ENCODE measurements at places on chromosomes 6 and 20. TPM values are rescaled to one million over a fixed set of nuclear protein-coding genes. Genes with fewer than 3 reads are reported as not detected.

The MRPL18 gene
- 96.0 TPM for total RNA-seq

DNA sequence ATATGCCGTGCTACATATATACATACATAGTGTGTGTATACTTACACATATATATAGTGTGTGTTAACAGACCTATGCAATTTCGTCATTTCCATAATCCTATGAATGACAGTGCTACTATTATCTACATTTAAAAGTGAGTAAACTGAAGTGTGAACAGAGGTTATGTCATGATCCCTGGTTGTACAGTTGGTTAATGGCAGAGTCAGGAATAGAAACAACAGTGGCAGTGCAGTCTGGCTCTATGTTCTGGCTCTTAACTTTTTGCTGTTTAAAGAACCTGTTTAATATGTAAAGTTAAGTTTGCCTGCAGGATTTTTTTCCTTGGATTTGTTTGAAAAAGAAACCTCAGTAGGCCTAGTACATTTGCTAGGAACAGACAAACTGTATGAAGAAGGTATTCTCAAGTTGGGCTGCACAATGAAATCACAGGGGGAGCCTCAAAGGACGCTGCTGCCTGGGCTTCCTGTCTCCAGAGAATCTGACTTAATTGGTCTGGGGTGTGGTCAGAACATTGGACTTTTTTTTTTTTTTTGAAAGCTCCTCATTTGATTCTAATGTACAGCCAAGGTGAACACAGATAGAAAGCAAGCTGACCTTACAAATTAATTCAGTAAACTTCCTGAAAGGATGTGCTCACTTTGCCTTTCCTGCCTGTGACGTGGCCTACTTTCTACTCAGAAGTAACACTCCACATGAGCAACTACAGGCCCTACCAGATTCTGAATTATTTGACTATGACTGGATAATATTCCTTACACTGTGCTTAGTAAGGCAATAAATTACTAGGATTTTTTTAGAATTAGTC lies 29.4 kb downstream of the PLCB1 start:
- no peak for DNase-seq

GRCh38 chr6:53042112-53042511 lies 23.1 kb upstream of the FBXO9 start:
- DNase-seq = no peak

The CPXM1 gene
- 1.5 TPM for total RNA-seq

- DNase-seq = no peak
These were observed 50.7 kb downstream of the CLIC5 start for GRCh38 chr6:45965007-45965406.

The SYNDIG1 gene
- total RNA-seq = not detected

The ZBTB9 gene
- total RNA-seq = 11.4 TPM

- no peak for DNase-seq
These were observed 190.9 kb downstream of the CENPW start for GRCh38 chr6:126530775-126531174.

DNA sequence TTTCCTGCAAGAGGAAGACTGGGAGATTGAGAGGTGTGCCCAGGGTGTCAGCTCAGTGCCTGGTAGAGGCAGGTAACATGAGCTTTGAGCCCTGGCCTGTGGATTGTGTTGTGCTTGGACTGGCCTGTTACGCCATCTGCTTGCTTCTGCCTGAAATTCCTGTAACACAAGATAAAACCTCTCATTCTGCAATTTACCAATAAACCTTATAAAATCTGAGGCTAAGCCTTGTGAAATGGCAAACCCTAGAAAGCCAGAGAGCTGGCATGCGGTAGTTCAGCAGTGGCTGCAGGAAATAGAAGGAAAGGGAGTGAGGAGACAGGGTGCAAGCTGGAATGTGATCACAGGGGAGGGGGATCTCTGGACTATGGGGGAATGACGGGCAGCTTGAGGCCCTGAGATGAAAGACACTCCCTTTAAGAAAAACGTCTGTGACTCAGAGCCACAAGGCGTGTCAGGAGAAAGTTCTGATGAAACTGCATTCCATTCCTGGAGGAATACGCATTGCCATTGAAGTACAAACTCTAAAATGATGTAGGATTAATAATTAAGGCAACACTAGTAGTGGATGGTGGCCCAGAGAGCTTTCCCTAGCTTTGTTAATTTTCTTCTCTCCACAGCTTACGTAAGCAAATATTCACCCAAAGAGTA lies 26.3 kb upstream of the TFAP2A start:
- no peak for DNase-seq

- no peak for DNase-seq
These were observed 301.2 kb downstream of the RNGTT start for GRCh38 chr6:88662163-88662580.

- no peak for DNase-seq
These were observed 538.6 kb upstream of the JARID2 start for GRCh38 chr6:14707276-14707675.

GRCh38 chr20:6732001-6732447 lies 35.5 kb upstream of the BMP2 start:
- no peak for DNase-seq

DNA sequence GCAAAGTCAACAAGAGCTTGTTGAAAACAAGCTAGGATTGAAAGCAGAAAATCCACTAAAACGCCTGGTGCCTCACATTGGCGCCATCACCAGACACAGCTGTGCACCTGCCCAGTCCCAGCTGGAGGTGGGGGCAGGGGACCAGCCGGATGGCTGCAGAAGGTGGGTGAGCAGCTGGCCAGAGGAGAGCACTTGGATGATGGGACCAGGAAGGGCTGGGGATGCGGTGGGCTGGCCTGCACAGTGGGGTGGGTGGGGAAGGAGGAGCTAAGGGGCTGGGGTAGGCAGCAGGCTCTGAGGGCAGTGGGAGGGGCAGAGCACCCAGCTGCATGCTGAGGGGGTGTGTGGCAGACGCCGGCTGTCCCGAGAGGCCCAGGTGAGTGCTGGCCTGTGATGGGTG lies 7.1 kb downstream of the CABLES2 start:
- no peak for DNase-seq

The SLC35F1 gene
- not detected for total RNA-seq

DNA sequence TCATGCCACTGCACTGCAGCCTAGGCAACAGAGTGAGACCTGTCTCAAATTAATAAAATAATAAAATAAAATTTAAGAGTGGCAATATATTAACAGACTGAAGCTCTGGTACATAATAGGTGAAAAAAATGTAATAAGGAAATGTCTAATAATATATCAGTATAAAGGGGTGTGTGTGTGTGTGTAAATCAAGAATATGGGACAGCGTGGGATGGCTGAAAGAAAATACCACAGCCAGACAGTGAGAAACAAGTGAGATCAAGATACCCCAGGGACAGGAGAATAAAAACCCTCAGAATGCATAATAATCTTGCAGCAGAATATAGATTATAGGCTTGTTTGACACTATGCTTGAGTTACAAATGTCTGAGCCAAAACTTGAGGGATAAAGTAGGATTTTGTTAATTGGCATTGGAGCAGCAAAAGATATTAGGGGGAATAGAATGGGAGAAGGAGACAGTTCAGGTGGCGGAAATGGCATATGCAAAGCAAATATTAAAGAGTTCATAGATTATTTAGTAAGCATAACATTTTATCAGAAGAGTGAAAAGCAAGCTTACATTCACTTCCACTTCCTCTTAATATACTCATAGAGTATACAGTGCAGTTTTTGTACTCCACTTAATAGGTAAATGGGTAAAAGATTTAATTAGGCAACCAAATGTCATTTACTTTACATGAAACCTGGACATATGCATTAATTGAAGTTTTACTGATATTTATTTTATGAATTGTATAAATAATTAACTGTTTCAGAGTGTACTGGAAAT lies 398.5 kb upstream of the GJE1 start:
- no peak for DNase-seq

The POFUT1 gene
- 68.8 TPM for total RNA-seq

The EIF2S2 gene
- total RNA-seq = 96.0 TPM

Measured in activated T-helper 2 cell treated with anti-CD3 and anti-CD28 coated beads, Interferon-gamma antibody, Interleukin-2, Interleukin-4, amounts not matched to agents 10 μg/mL and 5 μg/mL and 100 μg/mL, durations not matched to agents 14 hours and 24 hours and 36 hours (primary cell).